ENCODE measurements at places on chromosomes 13 and 19.
A peak's percentile ranks its signal among the peaks of the same experiment; 100 is the strongest.

DNA sequence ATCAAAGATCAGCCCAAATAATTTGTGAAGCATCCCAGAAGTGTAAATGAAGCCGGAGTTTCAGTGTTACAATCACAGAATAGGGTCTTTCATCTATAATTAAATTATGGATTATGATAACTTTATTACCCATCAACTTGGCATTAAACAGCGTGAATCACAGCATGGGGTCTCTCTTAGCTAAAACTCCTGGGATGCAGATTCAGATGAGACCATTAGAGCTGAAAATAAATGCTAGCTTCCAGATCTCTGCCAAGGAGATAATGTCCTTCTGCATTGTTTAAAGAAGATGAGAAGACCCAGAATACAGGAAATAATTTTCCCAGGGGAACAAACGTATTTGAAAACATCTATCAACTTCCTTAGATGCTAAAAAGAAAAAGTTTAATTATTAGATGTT lies 546.0 kb upstream of the PCDH9 start:
- DNase-seq: no peak

GRCh38 chr13:51520524-51520923 lies 63.7 kb upstream of the WDFY2 start:
- DNase-seq: no peak

DNA sequence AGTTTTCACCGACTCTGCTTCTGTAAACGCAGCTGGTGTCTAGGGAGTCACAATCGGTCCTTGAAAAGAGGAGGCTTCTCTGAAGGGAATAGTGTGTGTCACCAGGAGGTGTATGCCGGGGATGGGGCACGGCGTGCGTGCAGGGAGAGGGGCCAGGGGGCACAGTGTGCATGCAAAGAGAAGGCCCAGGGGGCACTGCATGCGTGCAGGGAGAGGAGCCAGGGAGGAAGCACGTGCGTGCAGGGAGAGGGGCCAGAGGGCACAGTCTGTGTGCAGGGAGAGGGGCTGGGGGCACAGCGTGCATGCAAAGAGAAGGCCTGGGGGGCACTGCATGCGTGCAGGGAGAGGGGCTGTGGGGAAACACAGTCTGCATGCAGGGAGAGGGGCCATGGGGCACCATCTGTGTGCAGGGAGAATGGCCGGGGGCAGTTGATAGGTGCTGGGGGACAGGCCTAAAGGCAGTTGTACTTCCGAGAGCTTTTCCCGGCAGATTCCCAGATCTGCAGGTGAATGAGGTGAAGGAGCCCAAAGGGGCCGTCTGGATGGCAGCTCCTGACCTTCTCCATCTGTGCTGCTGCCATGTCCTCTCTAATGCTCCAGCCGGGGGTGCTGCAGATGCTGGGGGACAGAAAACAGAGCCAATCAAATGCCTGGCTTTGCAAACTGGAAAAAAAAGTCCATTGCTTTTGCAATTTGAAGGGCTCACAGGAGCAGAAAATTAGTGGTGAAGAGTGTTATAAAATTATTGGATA lies 36.4 kb downstream of the ATP11A start:
- no peak for DNase-seq

DNA sequence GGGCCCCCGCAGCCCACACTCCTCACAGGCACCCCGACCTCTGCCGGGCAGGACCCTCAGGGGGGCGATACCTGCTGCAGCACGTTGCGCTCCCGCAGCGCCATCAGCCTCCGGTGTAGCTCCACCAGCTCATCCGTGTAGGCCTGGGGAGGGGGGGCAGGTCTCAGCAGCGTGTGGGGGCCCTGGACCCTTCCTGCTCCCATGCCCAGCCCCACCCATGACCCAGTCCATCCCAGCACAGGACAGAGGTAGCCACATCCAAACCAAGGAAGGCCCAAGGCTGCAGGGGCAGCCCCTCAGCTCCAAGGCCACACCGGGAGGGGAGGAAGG lies 66.5 kb downstream of the MLLT1 start:
- DNase-seq: no peak

DNA sequence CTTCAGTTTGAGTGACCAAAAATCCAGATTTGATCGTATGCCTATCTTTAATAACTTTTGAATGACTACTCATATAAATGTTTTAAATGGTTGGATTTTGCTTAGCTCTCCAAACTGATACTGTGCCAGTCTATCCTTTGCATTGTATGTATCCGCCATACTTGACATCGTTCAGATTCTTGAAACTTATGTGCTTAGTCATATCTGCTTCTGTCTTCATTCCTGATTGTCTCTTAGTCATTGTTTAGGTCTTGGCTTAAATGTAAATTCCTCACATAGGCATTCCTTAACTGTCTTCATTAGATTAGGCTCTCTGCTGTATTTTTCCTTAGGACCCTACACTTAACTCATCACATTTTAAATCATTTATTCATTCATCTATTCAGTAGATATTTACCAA lies 126.0 kb downstream of the PCCA start:
- DNase-seq: no peak

- no peak for DNase-seq
Measured at GRCh38 chr13:24228852-24229458, 68.4 kb downstream of the SPATA13 start.

GRCh38 chr19:54415208-54415900 lies at the start of gene TTYH1:
TSS of gene TTYH1 (plus strand) at chr19:54415464. CDS start at chr19:54415553, 89 bp downstream.
- no peak for DNase-seq

- no peak for DNase-seq
Measured at GRCh38 chr19:7138402-7138801, 68.9 kb downstream of the ZNF557 start.

DNA sequence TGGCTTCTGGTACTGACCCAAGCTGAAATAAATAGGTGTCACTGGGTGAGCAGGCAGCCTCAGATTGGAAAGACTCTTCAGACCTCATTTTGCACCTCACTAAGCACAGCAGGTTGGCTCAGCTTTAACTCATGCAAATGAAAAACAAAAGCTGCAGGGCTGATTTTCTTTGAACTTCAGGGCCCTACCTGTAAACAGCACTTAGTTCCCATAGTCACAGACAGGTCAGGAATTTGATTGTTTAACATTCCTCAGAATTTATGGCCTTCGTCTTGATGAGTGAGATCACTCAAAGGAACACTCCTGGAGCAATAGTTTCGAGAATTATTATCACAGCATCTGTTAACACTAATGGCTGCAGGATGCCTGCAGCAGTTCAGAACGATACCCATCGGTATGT lies 718.5 kb downstream of the EFNB2 start:
- peak; percentile 19 for DNase-seq

DNA sequence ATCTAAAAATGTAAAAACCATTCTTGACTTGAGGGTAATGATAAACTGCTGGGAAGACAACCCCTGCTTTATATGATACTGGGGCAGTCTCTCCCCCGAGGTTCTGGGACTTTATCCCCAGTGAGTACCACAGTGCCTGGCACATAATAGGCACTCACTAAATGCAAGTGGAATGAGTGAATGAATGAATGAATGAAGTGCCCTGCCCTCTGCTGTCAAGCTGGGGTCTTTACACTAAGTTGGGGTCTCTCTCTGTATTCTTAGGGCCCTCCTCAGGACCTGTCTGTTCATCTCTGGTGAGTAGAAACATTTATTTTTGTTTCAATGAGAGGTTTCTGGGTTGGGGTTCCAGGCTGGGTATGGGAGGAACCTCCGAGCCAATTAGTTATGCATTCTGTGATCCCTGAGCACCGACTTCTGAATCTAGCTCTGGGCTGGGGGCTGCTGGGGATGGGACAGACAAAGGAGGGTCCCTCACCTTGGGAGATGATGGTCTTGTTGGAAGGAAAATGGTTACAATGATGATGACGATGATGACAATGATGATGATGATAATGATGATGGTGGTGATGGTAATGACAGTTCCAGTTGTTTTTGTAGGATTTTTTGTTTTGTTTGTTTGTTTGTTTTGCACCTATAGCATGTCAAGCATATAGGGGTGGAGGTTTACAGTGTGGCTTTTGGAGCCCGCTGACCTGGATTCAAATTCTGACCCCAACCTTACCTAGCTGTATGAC lies 44.3 kb upstream of the ADGRE1 start:
- no peak for DNase-seq

GRCh38 chr13:42533336-42533591 lies 40.7 kb upstream of the TNFSF11 start:
- DNase-seq: no peak

GRCh38 chr19:32203161-32203560 lies 142.2 kb upstream of the ZNF507 start:
- DNase-seq: no peak

- no peak for DNase-seq
Measured at GRCh38 chr13:111460548-111461444, 140.4 kb downstream of the TEX29 start.

DNA sequence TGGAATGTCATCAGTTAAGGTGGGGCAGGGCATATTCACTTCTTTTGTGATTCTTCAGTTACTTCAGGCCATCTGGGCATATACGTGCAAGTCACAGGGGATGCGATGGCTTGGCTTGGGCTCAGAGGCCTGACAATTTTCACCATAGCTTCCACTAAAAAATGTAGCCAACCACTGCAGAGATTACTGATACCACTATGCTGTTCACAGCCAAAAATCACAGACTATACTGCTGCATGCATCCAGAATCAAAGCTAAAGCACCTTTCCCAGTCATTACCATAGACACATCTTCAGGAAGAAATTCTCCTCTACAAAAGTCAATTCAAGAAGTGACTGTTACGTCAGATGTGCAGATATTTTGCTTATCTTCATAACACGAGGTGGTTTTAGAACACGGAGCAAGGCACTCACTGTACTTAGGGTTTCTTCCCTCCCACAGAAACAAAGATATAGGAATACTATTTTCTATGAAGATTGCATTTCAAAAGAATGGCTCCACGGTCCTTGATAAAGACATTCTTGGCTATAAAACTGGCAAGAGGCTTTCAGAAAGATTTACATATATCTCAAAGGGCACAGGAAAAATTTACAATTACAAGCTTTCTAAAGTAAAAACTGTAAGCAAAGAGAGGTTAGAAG lies 1556.6 kb upstream of the PRR20A start:
- no peak for DNase-seq

GRCh38 chr13:28582892-28583240 lies 76.1 kb upstream of the POMP start:
- DNase-seq: no peak

- no peak for DNase-seq
Measured at GRCh38 chr19:50341091-50341564, 12.0 kb upstream of the KCNC3 start.

DNA sequence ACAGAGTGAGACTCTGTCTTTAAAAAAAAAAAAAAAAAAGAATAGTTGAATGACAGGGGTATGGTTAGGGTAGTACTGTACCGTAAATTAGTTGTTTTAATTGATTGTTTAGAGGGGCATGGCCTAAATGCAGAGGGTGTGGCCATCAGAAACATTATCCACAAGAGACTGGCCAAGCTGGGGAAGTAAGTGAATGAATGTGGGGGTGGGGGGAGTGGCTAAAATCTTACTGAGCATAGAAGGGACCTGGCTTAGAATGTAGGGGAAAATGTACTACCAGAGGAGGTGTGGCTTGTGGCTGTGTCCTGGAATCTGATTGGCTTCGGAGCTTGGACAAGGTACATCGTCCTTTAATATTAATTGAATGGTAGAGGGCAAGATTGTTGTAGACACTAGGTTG lies 3.8 kb downstream of the BCL2L12 start:
- no peak for DNase-seq

DNA sequence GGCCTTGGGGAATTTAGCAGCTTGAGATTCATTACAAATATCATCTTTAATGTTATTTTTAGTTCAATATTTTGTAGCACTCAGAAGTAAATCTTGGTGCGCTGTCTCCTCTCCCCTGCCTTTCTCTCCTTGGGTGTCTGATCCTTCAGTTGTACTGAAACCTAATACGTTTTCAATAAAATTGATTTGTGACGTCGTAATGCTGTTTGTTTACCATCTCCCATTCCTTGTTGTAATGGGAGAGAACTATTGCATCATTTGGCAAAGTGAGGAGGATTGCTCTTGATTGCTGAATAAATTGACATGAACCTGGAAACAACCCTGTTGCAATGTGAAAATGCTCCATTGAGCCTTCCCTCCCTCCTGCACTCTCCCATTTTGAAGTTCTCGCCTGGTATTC lies 43.2 kb upstream of the TSHZ3 start:
- DNase-seq: no peak

DNA sequence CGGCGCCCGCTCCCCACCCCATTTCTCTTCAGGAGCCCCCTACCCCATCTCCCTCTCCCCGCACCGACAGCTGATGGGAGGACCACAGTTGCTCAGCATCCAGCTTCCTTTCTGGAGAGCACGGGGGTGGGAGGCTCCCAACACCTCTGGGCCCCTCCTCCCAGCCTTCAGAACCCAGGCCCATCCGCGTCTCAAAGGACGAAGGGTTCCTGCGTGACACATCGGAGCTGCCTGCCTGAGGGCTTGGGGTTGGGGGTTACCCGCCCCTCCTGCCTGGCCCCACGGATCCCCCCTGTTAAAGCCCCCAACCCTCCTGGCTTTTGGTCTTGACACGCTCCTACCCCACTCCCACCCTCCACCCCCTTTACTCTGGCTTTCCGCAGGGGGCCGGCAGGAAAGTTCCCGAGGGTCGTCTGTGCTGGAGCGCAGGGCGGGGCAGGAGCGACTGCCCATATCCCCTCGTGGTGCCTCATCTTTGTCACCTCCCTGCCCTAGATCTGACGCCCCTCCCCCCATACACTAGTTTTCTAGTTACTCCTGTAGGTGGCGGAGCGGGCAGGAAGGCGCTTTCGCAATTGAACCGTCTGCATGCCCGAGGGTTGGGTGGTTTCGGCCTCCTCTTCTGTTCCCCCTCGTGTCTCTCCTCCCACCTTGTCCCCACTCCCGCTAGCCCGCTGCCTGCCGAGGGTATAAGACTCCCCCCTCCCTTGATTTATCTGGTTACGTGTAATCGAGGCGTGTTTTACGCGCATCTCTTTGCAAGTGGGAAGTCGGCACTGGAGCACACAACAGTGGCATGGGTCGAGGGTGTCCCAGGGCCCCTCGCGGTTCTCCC lies 924 bp downstream of the TRAPPC5 start:
- no peak for DNase-seq

DNA sequence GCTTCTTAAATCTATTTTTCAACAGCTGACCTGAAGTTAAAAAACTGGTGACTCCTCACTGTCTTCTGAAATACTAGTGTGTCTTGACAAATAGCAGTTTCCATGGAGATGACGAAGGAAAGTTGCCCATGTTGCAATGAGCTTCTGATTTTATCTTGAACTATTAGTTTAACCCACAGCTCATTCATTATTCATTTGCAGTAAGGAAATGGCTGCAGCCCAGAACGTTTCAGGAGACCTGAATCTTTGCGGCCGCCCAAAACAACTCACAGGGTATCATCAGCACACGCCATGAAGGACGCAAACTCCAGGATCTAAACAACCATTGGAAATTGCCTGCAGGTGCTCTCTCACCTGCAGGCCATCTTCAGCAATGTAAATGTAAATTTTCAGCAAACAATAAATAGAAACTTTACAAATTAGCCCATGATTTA lies 142.5 kb downstream of the DCLK1 start:
- DNase-seq: no peak

- DNase-seq: no peak
Measured at GRCh38 chr13:112131081-112131712, 64.2 kb downstream of the SOX1 start.

GRCh38 chr19:47509973-47510372 lies 4.9 kb downstream of the NAPA start:
- no peak for DNase-seq

Measured in NCI-H1417 treated with DMSO at 0.1 percent for 48 hours (cell line).